NCI-H187 treated with DMSO at 0.1 percent for 48 hours (cell line): ENCODE measurements at places on chromosomes 3 and 15.

DNA sequence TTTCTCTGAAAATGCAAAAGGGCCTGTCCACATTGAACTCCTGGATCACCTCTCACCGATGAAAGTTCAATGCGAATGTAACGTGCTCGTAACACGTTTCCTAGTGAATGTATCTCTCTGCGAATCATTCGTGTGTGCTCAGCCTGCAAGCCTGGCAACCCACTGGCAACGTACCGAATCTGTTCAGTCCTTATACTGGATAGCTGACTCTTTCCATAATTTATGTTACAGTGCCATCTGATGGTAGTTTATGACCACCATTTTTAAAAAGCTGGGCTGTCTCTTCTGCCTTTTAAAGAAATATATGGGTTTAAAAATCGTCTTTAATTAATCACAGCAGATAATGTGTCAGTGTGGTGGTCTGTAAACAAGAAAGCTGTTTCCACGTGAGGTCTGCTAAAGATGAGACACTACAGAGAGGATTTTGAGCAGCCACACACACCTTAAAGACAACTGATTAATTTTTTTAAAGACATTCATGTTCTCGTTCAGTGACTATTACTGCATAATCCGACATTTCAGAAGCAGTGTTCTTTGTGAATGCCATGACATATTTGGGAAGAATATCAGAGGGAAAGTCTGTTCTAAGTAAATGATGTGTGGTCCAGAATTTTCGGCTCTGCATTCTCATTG is 69.4 kb upstream of the FOXP1 start:
- DNase-seq, result no peak

DNA sequence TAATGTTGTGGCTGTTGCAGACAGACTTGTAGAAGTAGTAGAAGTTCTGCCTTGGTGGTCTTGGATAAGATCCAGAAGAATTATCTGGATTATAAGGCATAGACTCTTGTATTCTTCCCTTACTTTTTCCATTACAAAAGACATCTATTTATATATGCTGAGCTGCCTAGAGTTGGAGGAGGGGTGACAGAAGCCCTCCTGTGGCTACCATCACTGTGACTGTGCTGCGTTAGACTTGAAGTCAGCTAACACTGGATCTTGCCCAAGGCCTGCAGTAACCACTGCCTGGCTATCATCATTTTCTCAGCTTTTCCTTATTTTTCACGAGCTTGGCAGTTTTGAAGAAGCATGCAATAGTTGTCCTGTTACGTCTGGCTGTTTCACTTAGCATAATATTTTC is 684.8 kb upstream of the BCHE start:
- no peak for DNase-seq

DNA sequence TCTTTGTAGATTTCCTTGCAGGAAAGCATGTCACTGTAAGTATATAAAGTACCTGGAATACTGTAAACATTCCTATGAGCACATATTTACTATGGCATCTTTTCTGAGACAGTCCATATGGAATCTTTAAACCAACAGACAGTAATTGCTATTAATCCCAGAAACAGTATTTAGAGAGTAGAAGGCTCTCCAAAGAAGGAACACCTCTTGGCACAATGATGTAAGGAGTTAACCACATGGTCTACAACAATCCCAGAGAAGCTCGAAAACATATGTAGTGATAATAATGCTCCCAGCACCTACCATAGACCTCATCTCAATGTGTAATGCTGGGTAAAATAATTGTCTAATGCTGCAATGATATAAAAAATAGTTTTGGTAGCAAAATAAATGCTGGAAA is 95.8 kb upstream of the IL12A start:
- no peak for DNase-seq

GRCh38 chr3:191721390-191721861 is 260.5 kb downstream of the PYDC2 start:
- no peak for DNase-seq

GRCh38 chr3:102485701-102486100 is 50.9 kb downstream of the ZPLD1 start:
- DNase-seq, result no peak

GRCh38 chr3:107514453-107514852 is 8.3 kb upstream of the BBX start:
- DNase-seq, result no peak

- no peak for DNase-seq
These were observed 44.9 kb downstream of the IL1RAP start for GRCh38 chr3:190558796-190559195.

- no peak for DNase-seq
These were observed 69.2 kb downstream of the DLG1 start for GRCh38 chr3:197229178-197229577.

DNA sequence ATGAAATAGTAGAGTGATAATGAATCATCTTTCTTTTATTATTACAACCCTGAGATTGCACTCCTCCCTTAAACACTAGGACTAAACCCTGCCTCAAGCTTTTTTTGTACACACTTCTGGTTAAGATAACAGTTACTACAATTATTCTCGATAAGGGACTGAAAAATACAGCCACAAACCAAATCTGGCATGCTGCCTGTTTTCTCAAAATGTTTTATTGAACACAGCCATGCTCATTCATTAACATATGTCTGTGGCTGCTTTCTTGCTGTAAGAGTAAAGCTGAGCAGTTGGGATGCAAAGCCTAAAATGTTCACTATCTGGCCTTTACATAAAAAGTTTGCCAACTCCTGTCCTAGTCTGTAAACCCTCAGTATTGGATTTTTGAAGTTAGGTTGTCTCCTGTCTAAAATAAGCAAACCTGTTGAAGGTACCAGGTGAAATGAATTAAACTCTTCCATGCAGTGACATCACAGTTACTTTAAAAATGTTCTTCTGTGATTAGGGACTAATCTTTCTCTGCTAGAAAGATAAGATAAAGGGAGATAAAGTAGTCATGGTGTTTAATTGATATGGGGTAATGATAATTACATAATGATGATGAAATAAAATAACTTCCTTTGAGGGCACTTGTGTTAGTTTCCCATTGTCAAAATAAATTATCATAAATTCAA is 218.2 kb downstream of the STXBP5L start:
- no peak for DNase-seq

DNA sequence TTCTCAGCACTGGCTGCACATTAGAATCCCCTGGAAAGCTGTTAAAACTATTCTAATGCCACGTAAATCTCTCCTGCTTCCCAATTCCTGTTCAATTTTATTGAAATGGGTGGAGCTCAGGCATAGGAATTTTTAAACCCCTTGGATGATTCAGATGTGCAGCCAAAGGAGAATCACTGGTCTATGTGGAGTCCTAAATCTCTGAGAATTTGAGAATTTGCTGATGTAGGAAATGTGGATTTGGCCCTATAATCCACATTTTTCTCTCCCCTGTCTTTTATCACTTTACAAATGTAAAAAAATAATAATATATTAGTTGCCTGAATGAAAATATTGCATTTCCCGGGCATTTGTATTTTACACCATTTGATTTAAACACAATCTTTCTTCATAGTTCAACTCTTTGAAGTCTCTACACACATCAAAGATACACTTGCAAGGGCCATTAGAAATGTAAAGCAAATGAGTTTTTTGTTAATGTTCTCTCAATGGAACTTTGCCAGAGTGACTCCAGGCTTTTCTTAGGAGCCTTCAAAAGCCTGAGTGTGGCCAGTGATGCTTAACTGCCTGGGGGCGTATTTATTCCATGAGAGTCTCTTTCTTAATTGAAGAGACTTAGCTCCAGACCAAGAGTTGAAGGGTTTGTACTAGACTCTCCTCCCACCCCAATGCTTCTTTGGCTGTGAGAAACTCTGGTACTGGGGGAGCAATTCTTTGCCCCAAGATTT is 48.8 kb upstream of the PTX3 start:
- no peak for DNase-seq

- DNase-seq, result no peak
These were observed 24.3 kb upstream of the PTX3 start for GRCh38 chr3:157412323-157412855.

DNA sequence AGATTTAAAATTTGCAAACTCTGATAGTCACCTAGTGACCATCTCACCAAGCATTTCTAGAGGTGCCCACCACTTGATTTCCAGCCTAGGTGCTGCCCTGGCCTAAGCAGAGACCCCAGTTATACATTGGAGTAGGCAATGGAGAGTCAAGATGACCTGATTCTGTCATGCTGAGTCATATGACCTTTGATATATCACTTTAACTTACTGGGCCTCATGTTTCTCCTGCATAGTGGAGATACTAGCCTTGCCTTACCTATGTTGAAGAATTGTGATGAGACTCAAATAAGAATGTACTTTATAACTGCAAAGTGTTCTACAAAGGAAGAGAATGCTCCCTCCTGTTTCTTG is 75.5 kb upstream of the XCR1 start:
- DNase-seq, result no peak

- DNase-seq, result no peak
These were observed 394.9 kb upstream of the WNT5A start for GRCh38 chr3:55882006-55882405.

GRCh38 chr15:45637552-45638033 is 2.8 kb downstream of the SQOR start:
- no peak for DNase-seq

DNA sequence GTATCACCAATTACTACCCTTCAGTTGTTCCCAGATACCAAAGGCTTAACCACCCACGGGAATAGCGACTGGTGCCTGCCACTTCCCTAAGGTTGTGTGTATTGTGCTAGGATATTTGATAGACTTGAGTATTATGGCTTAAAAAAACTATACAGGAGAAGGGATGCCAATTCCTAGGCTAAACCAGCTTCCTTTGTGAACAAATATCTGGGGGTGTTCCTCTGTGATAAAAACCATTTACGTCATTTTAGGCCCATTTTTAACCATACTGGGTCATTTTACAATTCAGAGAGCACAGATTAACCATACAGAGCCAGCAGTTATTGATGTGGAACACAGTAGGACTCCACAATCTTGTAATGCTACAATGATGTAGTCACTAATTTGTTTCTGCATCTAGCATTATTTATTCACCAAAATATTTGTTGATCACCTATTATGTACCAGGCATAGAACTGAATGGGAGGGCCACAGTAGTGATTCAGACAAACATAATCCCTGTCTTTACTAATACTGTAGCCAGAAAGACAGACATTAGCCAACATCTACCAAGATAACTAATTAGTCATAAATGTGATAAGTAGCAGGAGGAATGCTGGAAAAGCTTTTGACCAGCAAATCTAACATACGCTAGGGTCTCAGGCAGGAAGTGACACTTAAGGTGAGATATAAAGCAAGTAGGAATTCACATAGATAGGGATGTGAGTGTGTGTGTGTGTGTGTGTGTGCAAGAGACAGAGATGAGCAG is 184.8 kb downstream of the MECOM start:
- DNase-seq, result no peak

GRCh38 chr15:98714922-98715321 is 66.6 kb downstream of the IGF1R start:
- DNase-seq, result no peak

DNA sequence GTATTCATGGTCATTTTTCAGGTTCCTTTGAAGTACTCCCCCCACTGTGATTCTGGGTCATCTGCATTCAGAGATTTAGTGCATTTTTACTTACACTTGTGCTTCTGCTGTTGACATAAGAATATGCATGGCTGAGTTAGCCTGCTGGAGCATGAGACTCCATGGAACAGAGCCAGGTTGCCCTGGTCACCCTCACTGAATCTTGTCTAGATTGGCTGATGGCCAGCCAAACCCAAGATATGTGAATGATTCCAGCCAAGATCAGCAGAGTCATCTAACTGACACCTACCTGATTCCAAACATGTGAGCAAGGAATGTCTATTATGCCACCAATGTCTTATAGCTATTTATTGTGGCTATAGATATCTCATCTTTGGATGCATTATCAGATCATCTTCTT is 25.1 kb downstream of the DTWD1 start:
- peak; percentile 2 for DNase-seq

DNA sequence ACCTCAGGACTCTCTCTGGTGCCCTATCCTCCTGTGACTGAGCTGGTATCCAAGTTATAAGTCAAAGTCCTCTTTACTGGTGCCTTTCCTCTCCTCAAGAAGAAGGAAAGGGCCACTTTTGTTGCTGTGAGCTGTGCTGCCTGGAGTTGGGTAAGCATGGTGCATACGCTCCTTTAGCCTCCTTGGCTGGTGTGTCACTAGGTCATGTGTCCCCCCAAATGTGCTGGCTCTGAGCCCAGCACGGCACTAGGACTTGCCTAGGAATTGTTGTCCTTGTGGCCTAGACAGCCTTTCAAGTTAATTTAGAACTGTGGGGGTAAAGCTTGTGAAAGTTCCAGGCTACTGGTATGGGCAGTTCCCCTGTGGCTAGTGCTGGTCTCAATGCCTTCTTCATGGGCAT is 113.8 kb downstream of the UBE2E2 start:
- no peak for DNase-seq

- DNase-seq, result no peak
These were observed 165.6 kb upstream of the CCDC54 start for GRCh38 chr3:107211608-107212007.

- no peak for DNase-seq
These were observed 1.1 kb downstream of the PIAS1 start for GRCh38 chr15:68055224-68055705.

- no peak for DNase-seq
These were observed 3.2 kb downstream of the SETD5 start for GRCh38 chr3:9400616-9401015.

- DNase-seq, result no peak
These were observed 35.3 kb downstream of the TSPAN3 start for GRCh38 chr15:77035584-77035983.

DNA sequence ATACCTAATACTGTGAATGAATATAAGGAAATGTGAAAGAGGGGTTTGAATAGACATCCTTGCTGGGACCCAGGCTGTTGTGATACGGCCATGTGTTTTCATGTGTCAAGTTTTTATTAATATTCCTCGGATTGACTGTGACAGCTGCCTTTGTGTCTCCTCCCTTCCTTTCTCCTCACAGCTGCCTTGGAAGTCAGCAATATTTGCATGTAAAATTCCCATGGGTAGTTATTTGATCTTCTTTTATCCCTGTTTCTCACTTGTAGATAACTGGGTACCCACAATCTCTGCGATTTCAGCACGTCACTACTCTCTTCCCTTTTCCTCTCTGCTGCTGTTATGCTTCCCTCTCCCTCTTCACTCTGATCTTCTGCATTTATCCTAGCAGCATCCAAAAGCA is 9.4 kb downstream of the GPR156 start:
- no peak for DNase-seq

- DNase-seq, result no peak
These were observed 11.5 kb upstream of the CHAC1 start for GRCh38 chr15:40941528-40942336.

GRCh38 chr3:10360478-10360877 is 39.6 kb upstream of the SEC13 start:
- no peak for DNase-seq

GRCh38 chr15:65083262-65083701 is 6.7 kb downstream of the KBTBD13 start:
- no peak for DNase-seq
